Activated CD4-positive, alpha-beta T cell treated with anti-CD3 and anti-CD28 coated beads, Interleukin-2, Interleukin-6, amounts not matched to agents 100 ng/mL and 50 ng/mL, durations not matched to agents 16 hours and 8 hours (primary cell): ENCODE measurements at places on chromosomes 4 and X.

GRCh38 chr4:9904976-9905587 is 116.2 kb downstream of the SLC2A9 start:
- DNase-seq, result peak; percentile 22

DNA sequence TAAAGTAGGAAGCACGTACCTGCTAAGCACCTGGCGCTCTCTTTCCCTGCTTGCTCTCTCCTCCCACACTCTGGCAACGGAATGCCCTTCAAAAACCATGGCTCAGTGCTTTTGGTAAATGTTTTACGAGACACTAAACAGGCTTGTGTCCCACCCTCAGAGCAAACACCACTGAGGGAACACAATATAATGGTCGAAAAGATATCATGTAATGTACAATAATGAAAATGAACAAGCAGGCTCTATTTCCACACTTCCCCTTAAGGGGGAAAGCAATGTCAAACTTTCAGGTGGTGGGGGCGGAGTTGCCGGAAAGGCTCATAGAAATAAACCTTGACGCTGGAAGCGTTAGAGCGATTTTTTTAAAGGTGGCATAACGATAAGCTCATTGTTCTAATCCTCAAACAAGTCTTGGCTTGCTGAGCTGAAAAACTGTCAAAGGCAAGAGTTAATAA is 115.1 kb downstream of the RBM47 start:
- DNase-seq, result no peak

DNA sequence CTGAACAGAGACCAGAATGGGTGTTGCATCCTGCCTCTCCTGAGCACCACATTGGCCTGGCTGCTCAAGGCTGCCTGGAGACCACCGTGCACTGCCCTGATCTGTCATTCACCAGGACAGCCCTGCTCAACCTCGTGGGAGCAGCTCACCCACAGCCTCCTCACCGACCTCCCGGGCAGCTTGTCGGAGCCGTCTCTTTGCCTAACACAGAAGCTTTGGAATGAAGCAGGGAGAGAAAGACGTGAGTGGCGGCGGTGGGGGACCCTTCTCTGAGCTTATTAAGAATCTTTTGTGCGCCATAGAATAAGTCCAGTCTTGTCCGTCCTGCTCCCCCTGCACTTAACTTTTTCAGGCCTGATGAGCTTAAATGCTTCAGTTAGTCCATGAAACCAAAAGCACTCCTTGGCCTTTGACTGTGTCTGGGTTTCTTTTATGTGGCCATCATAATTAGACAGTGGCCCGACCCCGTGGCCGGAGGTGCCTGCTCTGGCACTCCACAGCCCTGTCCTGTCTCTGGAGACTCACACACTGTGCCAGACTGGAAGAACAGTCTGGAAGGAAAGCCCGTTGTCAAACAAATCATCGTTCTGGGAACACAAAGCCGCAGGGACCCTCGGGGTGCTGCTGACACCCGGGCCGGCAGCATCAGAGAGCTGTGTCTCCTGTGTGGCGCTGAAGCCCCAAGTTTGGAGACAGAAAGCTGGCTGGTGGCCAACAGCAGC is 192.8 kb downstream of the BCOR start:
- no peak for DNase-seq

- DNase-seq, result no peak
Measured at GRCh38 chr4:31391976-31392375, 671.8 kb downstream of the PCDH7 start.

DNA sequence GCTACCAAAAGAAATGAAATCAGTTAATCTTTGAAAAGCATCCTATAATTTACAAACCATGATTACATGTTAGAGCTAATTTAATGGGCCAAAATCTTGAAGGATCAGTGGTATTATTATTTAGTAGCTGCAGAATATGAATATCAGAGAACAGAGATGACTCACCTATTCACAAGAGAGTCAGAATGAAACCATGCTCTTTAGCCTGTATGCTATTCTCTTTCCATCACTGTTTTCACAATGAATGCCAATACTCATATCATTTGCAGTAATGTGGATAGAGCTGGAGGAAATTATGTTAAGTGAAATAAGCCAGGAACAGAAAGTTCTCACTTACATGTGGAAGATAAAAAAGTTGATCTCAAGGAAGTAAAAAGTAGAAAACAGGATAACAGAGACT is 414.1 kb downstream of the CENPC start:
- peak; percentile 49 for DNase-seq

DNA sequence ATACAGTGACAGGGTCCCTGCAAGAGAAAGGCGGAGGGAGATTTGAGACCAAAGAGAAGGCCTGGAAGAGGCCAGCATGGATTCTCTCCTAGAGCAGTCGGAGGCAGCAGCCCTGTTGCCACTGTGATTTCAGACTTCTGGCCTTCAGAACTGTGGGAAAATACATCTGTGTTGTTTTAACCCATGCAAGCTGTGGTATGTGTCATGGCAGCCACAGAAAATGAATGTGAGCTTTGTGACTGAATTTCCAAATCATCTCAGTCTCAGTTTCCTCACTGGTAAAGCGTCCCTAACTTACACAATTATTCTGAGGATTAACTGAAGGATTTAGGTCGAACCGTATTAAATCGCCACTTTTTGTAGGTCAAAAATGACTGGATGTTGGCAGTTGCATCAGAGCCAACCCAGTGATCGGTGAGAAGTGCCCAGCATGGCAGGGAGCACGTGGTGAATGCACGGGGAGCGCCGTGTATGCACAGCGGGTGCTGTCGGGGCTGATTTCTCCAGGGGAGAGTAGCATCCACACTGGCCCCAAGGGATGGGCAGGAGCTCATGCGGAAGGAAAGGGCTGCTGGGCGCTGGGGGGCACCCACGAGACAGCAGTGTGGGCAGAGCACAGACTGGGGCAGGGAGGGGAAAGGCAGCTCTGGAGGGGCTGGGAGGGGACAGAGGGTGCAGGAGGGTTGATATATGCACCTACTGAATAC is 23.8 kb upstream of the NSG1 start:
- no peak for DNase-seq

- DNase-seq, result no peak
Measured at GRCh38 chr4:182193311-182193710, 49.9 kb upstream of the TENM3 start.
